OCI-M1 (cell line): ENCODE measurements at places on chromosomes 12 and 14.
A peak's percentile ranks its signal among the peaks of the same experiment; 100 is the strongest.

DNA sequence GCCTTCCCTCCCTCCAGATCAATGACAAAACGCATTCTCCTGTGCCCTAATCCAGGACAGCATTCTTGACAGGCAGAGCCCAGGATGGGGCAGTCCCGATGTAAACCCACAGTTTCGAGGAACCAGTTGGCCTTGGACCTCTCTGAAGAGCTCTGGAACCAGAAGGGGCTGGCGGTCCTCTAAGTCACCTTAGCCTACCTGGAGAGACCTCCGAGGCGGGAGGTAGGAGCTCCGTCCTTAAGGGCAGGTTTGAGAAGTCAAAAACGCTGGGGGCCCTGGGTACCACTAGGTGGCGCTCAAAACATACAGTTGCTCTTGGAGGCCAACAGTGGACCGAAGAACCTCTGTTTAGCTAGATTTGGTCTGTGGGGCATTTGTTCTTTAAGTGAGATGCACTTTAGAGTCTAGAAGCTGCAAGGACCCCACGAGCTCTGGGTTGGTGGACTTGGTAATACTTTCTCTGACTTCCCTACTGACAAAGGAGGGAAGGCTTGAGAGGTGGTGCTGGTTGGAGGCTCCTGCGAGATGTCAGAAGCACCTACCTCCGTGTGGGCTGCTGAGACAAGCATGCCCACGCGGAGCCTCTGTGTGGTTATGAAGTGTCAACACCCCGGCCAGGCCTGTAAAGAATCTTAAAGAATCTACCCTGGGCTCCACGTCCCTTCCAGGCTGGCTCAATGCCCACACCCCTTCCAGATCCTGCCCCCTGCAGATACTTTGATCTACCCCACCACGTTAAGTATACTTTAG, 74.8 kb upstream of the CHST11 start:
- peak; percentile 87 for DNase-seq

DNA sequence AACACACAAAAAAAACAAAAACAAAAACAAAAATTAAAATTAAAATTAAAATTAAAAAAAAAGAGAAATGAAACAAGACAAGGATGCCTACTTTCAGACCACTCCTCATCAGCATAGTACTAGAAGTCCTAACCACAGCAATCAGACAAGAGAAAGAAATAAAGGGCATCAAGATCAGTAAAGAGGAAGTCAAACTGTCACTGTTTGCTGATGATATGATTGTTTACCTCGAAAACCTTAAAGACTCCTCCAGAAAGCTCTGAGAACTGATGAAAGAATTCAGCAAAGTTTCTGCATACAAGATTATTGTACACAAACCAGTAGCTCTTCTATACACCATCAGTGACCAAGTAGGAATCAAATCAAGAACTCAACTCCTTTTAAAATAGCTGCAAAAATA, 29.2 kb downstream of the ALG10 start:
- DNase-seq: peak; percentile 80

- no peak for DNase-seq
These were observed 776 bp downstream of the BMP4 start for GRCh38 chr14:53955671-53956426.

- DNase-seq: no peak
These were observed 98.9 kb upstream of the EGLN3 start for GRCh38 chr14:34049790-34050189.

GRCh38 chr14:34218881-34219280, 243.2 kb downstream of the SPTSSA start:
- no peak for DNase-seq

DNA sequence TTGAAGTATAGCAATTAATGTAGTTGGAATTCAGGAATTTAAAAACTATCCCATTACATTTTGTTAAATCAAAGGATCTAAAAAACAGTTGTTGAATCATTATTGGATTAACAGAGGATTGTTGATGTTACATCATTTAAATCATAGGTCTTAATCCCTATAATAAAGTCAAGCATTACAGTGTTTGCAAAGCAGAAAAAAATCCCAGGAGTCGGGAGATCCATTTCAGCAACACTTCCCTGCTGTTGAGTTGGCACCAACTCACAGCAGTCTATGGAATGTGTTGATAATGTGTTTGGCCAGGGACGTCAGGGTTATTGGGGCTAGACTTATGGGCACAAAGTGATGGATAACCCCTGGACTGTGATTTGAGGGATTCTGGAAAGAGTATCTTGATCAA, 99.1 kb upstream of the TMTC1 start:
- DNase-seq: no peak

- DNase-seq: no peak
These were observed 38.1 kb downstream of the EML1 start for GRCh38 chr14:99831303-99831702.

- DNase-seq: no peak
These were observed 2.6 kb downstream of the BCL7A start for GRCh38 chr12:122024132-122024785.

GRCh38 chr12:57126561-57126960, 1.7 kb upstream of the LRP1 start:
- DNase-seq: peak; percentile 24

DNA sequence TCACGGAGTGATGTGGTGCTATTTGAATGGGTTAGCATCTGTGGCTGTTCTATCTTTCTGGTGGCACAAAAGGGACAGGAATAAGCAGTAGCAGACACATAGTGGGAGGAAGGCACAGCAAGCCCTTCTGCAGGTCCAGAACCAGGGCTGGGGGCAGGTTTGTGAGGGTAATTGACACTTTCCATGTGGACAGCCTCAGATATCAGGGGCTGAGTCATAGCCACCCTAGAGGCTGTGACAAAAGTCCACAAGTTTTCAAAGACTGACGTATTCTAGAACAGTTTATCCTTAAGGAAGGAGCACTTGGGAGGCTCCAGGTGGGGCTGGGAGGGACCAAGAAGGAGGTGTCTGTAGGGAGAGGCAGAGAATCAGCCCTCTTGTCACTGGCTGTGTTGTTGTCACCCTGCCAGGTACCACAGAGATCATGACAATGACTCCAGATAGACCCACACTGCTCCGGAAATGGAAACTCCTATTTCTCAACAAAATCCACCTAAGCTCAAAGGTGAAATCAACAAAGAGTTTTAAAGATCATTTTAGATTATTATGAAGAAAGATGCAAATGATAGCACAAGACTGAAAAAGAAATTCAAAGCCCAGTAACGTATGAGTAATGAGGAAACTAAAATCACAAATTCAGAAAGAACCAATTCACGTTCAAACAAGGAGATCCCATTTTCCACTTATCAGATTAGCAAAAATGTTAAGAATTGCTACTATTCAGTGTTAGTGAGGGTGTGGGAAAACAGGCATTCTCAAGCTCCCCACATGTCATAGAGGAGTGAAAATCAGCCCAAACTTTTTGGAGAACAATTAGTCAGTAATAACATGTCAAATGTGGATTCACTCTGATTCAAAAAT, 48.3 kb downstream of the NFKBIA start:
- DNase-seq: peak; percentile 45
